ENCODE measurements at places on chromosomes 7 and 10.

GRCh38 chr10:22438711-22439110, 93.4 kb downstream of the SPAG6 start:
- DNase-seq: no peak

GRCh38 chr7:45650404-45651394, 76.5 kb downstream of the ADCY1 start:
- DNase-seq: no peak

- no peak for DNase-seq
These were observed 31.2 kb downstream of the FOXK1 start for GRCh38 chr7:4713183-4713784.

- no peak for DNase-seq
These were observed 142.4 kb upstream of the PRR15 start for GRCh38 chr7:29421010-29421956.

GRCh38 chr7:151891182-151891581, 14.3 kb upstream of the PRKAG2 start:
- DNase-seq: no peak

GRCh38 chr7:107644309-107644974, 16.2 kb upstream of the SLC26A4 start:
- peak; percentile 47 for DNase-seq

GRCh38 chr7:146654048-146654447, 537.4 kb downstream of the CNTNAP2 start:
- DNase-seq: no peak

DNA sequence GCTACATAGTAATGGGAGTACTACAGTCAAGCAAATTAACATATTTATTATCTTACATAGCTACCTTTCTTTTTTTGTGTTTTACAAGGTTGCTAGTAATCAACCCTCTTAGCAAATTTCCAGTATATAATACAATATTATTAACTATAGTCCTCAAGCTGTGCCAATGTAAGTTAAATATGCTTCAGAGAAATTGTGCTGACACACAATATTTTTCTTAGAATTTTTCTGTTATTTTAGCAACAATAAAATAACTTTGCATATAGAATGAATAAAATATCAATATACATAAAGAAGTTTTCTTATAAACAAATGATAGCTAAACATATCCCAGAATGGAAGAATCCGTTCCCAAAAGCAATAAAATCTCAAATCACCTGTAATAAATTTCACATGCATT, 1605.1 kb downstream of the REEP3 start:
- no peak for DNase-seq

DNA sequence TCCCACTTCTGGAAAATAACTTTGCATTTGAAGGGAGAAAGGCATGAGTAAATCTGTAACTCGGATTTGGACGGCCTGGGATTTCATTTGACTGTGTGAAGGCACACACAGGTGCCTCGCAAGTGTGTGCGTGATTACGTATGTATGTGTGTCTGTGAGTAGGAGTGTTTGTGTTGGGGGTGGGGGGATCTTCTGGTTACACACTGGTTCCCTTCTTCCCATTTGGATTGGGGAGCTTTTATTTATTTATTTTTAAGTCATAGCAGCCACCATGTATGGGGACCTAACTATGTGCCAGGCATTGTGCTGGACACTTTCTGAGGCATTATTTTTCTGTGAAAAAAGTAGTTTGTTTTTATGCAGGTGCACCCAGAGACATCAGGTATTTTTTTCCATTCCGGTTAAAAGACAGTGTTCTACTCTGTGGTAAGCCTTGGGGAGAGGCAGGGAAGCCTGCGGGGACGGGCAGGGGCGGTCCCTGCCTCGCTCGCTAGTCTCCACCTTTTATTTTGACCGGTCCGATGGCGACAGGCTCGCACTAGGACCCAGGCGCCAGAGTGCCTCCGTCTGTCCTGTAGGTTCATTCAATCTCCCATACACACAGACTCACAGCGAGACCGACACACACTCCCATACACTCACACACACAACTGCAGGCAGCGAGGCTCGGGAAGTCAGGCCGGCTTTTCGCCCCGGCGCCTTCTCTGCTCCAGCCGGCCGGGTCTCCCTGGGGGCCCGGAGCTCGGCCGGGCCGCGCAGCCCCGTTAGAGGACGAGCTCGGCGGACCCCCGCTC, at the start of gene MXI1:
Gene MXI1, plus strand, starts transcription at position 595 of the 794 bp plus-strand sequence. CDS start 204 bp downstream, outside the sequence.
- DNase-seq: peak; percentile 58

DNA sequence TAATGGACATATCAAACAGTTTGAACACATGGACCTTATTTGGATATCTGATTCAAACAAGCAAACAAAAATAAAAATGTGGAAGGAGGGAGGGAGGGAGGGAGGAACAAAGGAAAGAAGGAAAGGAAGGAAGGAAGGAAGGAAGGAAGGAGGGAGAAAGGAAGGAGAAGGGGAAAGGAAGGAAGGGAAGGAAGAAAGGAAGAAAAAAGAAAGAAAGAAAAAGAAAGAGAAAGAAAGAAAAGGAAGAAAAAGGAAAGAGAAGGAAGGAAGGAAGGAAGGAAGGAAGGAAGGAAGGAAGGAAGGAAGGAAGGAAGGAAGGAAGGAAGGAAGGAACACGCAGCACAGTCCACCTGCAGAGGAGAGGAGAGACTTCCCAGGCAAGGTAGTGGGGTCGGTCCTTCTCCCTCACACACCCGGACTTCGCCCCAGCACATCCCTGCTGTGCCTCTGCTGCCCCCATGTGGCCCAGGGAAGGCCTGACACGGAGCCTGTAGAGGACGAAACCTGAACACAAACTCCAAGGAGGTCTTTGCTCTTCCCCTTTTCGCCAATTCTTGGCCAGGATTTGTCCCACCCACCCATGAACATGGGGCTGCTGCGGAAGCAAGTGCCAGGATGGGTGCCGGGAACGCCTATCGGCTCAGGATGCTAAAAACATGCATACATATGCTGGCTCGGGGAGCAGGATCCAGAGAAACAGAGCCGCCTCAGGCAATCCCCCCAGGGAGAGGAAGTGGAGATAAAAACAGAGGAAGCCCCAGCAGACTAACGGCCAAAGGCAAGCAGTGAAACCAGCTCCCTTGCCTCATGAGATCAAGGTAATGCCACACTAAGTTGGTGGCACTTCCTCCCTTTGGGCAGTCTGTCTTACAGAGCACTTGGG, 52.3 kb upstream of the DGKI start:
- peak; percentile 82 for DNase-seq

DNA sequence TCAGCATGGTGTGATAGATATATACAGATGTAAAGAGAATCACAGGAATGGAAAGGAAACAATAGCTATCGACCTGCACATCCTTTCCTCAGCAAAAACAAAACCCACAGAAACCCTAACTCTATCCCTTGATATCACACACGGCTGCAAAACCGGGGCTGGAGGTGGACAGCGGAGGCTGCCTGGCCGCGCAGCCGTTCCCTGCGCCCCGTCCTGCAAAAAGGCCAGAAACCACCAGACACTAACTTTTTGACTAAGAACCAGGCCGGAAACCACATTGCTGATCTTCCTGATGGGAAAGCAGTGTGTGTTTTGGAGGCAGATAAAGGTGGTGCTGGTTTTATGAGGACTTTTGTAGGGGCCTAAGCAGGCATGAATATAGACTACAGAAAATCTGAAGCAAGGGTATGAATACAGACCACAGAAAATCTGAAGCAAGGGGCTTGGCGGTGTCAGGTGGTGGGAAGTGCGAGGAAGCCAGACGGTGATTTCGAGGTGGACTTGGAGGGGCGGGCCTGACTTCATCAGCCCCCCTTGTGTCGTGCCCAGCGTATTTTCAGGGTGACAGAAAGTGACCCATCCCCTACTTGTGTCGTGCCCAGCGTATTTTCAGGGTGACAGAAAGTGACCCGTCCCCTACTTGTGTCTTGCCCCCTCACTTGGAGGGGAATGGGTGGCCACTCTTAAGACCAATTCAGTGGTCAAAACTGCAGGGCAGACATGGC, 123.3 kb downstream of the WDR37 start:
- DNase-seq: no peak

DNA sequence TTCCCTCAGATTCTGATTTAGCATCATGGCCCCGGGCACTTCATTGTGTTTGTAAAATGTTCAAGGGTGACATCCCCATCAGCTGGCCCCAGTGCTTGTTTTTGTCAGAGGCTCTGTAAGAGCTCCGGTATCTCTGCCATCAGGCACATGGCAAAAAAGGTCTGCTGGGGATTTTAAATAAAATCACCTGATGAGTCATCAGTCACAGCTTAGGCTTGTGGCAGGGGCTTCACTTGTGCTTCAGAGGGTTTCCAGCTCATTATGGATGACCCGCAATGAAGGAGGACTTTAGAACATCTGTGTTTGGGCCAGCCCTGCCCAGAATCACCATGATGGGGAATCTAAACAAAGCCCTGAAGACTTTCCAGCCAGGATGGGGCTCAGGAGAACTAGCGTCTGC, 259.9 kb downstream of the ZEB1 start:
- no peak for DNase-seq

- DNase-seq: no peak
These were observed 356.8 kb downstream of the GPR158 start for GRCh38 chr10:25531457-25532061.

DNA sequence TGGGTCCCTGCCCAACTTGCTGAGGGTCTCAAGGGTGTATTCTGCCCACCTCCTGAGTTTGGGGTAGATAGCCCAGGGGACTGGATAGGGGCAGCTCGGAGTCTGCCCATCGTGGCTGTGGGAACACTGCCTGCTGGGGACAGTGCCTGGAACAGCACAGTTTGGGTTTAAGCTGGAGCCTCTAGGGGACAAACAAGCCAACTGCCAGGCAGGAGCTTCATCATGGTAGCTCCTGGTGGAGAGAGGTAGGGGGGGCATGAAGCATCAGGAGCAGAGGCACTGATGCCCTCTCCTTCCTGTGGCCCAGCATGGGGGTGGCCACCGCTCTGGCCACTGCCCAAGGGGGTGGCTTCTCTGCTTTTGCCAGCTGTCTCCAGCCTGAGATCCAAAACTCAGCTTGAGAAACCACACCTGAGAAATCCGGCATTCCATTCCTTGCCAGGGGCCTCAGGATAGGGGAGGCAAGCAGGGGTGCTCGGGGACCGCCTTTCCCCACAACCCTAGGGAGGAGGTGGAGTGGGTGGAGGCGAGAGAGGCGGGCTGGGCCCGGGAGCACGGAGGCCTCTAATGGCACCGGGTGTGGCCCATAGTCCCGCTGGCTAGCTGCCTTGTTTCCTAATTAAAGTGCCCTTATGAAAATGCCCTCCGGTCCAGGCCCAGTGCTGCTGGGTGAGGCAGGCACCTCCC, 47.6 kb downstream of the UNC5B start:
- no peak for DNase-seq

GRCh38 chr7:139648941-139649425, 125.5 kb downstream of the CLEC2L start:
- DNase-seq: no peak
